ENCODE measurements at places on chromosomes 4 and X.

DNA sequence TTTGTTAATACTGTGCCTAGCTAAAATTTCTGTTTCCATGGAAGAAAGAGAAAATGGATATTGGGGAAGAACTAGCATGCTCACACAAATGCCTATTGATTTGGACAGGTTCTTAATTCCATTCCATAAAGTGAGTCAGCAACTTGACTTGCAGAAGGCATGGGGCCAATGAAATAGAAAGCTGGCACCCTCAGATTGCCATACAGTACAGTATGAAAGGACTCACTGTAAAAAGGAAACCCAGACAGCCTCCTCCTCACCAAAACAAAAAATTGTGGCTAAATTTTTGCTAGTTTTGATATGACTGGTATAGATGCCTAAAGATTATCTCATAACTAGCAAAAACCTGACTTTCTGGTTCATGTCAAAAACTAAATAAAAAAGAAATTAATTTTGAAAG, 11.2 kb upstream of the TAB3 start:
- no peak for DNase-seq

GRCh38 chrX:154696676-154697045, 43.3 kb upstream of the CTAG2 start:
- no peak for DNase-seq

DNA sequence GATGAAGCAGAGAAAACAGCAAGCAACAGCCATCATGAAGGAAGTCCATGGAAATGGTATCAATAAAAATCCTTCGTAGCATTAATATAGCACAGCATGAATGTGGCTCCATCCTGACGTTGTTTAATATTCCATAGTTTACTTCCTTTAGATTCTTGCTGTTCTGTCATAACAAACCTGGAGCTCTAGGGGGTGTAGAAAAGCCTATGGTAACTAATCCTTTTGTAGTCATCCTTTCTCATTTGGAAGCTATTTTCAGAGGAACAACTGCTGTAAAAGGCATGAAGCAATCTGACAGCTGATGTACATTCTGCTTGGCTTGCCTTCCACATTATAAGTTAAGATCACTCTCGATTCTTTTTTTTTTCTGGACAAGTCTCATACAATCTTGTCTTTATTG, 914 bp downstream of the MYOZ2 start:
- DNase-seq, result no peak

DNA sequence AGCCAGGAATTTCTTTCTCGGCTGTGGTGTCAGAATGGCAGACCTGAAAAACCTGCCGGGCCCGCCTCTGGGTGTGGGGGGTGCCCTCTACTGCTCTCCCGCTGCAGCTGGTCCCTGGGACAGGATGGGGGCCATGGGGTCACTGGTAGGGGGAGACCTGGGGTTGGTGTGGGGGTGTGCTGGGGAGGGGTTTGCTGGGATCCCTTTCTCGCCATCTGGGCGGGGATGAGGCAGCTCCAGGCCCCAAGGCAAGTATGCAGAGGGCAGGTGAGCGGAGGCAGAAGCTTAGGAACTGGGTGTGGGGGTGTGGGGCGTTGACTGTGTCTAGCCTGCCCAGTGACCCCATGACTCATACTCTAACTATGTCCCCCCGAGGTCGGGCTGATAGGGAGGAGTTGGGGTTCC, 884 bp downstream of the CCDC120 start:
- DNase-seq, result no peak

All from activated CD4-positive, alpha-beta memory T cell treated with anti-CD3 and anti-CD28 coated beads, Interleukin-2, amount 10 ng/mL, durations not matched to agents 7 days and 5 days (primary cell).